ENCODE measurements at places on chromosomes 7 and 10.
A peak's percentile ranks its signal among the peaks of the same experiment; 100 is the strongest.

- no peak for DNase-seq
These were observed 32.6 kb downstream of the USP6NL start for GRCh38 chr10:11578802-11579255.

DNA sequence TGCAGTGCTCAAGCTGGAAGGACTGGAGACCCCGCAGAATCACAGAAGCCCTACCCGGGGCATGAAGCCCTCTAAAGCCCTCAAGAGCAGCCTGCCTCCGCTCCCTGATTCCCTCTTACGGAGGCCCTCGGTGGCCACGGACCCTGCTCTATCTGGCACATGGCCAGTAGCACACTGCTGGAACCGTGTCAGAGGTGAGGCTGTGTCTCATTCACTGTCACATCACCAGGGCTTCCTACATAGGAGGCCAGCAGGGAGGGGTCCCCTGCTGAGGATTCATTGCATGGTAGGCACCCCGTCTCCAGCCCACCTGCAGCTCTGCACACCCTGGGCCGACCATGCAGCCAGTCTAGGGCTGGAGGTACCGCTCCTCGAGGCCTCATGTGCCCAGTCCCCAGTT, 259.2 kb downstream of the TNS3 start:
- no peak for DNase-seq

- peak; percentile 43 for DNase-seq
These were observed 42.9 kb downstream of the MKLN1 start for GRCh38 chr7:131370523-131370968.

- no peak for DNase-seq
These were observed 109.6 kb downstream of the NKX6-2 start for GRCh38 chr10:132676193-132676891.

GRCh38 chr10:89022734-89023133, 32.1 kb downstream of the FAS start:
- DNase-seq, result no peak

DNA sequence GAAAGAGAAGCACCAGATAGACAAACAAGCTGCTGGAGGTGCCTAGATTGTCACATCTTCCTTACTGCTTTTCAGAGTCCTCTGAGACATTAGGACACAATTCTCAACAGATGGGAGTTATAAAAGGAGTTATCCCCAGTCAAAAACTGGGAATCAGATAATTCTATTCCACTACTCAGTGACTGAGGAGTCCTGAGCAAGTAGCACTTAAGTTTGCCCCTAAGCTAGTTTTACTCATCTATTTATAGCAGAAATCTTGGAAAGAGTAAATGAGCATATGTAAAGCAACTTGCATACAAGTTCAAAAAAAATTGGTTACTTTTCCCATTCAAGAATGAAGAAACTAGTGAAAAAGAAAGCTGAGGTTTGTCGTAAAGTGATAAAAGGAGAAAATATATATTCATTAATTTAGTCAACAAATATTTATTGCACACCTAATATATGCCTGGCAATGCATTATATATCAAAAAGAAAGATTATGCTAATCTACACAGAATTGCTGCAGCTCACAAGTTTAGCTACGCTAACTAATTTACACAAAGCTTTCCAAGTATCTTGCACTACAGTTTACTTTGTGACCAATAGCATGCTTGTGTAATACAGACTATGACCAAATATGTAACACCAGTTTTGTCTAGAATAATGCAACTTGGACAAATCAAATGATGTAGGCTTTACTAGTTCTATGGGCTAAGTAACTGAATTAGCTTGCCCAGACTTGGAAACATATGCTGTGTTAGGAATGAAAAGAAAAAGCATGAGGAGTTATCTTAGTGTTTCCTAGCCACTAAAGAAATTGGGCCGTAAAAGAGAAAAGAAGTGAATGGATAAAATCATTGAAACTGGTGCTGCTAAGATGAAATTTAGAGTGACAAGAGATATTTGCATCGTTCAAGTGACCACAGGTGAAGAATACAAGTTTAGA, 106.3 kb downstream of the GRM3 start:
- DNase-seq, result no peak

- DNase-seq, result no peak
These were observed 119.9 kb downstream of the FANK1 start for GRCh38 chr10:126016156-126016805.

DNA sequence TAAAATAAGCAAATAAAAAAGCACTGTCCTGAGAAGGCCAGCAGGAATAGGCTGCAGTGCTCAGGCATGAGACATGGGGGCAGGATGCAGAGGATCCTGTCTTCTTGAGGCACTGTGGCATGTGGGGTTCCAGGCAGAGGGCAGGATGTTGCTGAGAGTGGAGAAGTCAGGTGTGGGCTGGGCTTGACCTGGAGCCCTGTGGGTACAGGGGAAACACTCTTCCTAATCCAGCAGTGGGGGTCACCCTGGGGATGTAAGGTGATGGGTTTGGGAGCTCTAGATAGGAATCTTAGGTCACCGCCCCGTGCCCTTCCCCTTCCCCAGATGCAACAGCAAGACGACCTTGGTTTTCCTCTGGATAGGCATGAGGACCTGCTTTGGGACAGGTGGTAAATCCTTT, 13.6 kb downstream of the SUMF2 start:
- no peak for DNase-seq

- DNase-seq, result no peak
These were observed 45.7 kb upstream of the NXPH1 start for GRCh38 chr7:8387551-8388256.

DNA sequence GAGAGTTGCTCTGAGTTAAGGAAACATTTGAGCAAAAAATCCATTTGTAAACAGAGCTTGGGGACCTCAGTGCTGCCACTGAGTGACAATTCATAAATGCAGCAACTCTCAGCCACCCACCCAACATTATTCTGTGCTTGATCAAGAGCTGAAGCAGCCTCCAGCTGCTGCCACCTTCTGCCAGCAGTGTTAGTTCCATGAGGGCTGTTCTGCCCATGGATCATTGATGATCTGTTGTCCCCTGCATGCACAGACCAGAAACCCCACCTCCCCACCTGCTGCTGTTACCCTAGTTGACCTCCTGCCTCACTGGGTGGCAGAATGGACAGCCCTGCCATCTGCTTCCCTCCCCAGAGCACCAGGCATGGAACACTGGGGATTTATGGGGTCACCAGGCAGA, 305.4 kb downstream of the KCNMA1 start:
- DNase-seq, result no peak

- no peak for DNase-seq
These were observed 23.1 kb downstream of the NRBF2 start for GRCh38 chr10:63156236-63156635.

GRCh38 chr7:80950550-80950967, 31.7 kb upstream of the SEMA3C start:
- no peak for DNase-seq

- peak; percentile 6 for DNase-seq
These were observed 11.3 kb downstream of the CPA2 start for GRCh38 chr7:130277763-130278643.

DNA sequence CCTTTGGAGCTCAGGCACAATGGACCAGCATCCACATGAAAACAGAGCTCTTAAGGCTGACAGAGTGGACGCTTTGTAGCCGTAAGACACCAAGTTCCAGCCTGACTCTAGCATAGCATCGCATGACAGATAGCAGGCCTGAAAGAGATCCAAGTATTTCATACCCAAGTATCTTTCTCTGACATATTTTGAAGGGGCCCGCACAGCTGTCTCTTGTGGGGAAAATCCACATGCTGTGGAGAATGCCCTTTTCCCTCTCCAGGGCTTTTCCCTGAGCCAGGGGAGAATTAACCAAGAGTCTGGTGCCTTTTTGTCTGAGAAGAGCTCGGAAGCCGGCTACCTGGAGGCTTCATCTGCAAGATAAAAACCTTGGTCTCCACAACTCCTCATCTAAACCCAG, 51.0 kb downstream of the CFAP46 start:
- no peak for DNase-seq

DNA sequence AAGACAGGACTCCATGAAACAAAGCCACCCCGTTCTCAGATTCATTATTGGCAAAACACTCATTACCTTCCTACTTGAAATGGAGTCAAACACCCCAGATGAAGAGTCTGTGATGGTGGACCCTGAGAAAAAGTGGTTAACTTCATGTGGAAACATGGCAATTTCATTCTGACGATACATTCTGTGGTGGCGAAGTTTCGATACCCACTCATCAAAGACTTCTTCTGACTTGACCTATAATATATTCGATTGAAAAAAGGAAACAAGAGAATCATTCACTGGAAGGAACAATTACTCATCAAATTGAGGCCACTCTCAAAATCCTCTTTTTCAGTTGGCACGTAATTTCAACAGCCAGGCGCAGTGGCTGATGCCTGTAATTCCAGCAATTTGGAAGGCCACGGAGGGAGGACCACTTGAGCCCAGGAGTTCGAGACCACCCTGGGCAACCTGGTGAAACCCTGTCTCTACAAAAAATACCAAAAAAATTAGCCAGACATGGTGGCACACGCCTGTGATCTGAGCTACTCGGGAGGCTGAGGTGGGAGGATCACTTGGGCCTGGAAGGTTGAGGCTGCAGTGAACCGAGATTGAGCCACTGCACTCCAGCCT, 108.8 kb upstream of the GSDME start:
- DNase-seq, result no peak

DNA sequence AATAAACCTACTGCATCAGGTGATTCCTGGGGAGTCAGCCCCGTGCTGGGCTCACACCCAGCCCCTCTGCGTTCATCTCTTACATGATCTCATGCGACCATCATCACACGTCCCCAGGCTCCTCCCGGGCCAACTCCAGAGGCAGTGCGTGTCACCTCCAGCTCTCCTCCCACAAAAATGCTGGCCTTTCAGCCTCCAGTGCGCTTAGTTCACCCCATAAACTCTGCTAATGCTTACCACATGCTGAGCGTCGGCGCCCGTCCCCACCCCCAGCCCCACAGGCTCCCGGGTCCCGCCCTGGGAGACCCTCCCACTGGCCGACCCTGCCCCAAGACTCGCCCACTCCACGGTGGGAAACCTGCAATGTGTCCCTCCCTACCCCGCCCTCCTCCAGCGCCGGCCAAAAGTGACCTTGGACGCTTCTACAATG, 816 bp upstream of the SDK1 start:
- DNase-seq, result no peak

GRCh38 chr7:69817121-69817520, 218.8 kb downstream of the AUTS2 start:
- no peak for DNase-seq

GRCh38 chr10:22391600-22391999, 46.3 kb downstream of the SPAG6 start:
- DNase-seq, result no peak

DNA sequence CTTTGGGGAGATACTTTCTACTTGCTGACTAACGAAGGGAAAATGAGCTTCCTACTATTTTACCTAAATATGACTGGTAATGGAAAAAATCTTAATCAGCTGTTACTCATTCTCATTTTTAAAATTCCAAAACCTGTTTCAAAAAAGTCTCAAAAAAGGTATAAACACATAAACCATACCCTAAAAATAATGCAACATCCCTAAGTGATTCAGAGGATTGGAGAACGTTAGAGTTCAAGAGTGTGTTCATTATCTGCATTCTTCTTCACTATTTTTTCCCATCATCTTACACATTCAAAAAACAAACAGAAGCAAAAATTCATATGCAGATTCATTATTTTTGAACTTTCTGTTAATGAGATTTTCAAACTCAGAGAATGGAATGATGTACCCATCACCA, 150.4 kb upstream of the GNAI1 start:
- DNase-seq, result no peak

DNA sequence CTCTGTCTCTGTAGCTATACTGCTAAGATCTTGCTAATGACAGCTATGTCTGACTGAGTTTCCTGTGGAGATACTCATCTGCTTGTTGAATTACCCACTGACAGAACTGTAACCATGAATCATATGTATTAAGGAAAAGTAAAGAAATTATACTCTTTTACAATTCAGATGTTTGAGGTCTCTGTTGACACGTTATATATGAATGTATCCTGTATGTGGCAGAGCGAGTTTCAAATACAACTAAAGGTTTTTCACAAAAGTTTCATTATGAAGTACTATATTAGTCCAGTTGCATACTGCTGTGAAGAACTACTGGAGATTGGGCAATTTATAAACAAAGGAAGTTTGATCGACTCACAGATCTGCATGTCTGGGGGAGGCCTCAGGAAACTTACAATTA, 232.5 kb downstream of the CDK14 start:
- no peak for DNase-seq

- DNase-seq, result peak; percentile 68
These were observed 46.0 kb downstream of the ZNRF2 start for GRCh38 chr7:30330134-30331111.

GRCh38 chr10:23523251-23523650, 84.4 kb downstream of the OTUD1 start:
- DNase-seq, result no peak

GRCh38 chr10:132463333-132464255, 66.6 kb downstream of the PWWP2B start:
- no peak for DNase-seq

- DNase-seq, result no peak
These were observed 882 bp downstream of the PDCD11 start for GRCh38 chr10:103397191-103397825.

- DNase-seq, result no peak
These were observed 87.1 kb downstream of the DYNC1I1 start for GRCh38 chr7:95859429-95859828.

DNA sequence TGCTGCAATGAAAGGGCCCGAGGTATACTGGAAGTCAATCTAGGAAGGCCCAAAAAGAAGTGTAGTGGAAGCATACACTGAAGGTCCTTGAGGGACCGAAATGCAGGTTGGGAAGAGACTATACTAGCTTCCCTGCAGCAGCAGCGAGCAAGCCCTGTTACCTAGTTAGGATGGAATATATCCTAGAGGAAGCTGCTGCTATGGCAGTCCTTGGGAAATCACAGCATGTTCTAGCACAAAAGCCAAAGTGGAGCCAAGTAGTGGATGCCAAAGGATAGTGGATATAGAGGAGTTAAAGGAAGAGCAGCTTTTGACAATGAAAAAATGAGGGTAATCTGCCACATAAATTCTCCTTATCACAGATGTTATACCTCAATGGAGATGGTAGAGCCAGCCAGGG, 123.8 kb upstream of the STARD3NL start:
- no peak for DNase-seq

GRCh38 chr7:33395340-33395739, 266.0 kb downstream of the BBS9 start:
- no peak for DNase-seq

DNA sequence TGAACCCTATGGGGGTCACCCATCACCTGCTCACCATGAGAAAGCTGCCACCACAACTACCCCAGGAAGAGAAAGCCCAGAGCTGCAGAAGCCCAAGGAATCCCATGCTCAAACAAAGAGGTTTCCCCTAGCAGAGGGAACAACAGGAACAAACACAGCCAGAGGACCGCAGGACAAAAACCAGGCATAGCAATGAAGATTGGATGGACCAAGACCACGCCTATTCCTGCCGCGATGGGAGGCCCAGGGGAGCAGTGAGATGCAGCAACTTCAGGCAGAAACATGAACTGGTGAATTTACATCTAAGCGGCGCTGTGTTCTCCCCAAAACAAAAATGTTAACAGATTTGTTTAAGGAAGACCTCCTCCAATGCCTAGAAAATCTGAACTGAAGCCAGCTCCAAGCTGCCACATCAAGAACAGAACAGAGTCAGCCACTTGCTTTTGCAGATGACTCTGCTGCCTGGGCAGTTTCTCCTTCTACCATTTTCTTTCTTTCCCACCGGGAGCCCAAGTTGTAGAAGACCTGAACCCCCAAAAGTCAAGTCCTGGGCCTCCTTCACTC, 134.2 kb upstream of the NEBL start:
- no peak for DNase-seq

Data from hematopoietic multipotent progenitor cell treated with erythropoietin and hydrocortisone succinate and interleukin-3 and kit ligand, for 8 days (in vitro differentiated cells).